CD8-positive, alpha-beta memory T cell (primary cell): ENCODE measurements at places on chromosomes 3 and 15.

- H3K4me1 ChIP-seq, result no peaks in the 10 kb centered on the region
- no peak overlapping the region for H3K27ac ChIP-seq
- DNase-seq, result no peak
- H3K36me3 ChIP-seq, result no peaks in the 10 kb centered on the region
Measured at GRCh38 chr15:75153087-75153486, 48.6 kb upstream of the C15orf39 start.

DNA sequence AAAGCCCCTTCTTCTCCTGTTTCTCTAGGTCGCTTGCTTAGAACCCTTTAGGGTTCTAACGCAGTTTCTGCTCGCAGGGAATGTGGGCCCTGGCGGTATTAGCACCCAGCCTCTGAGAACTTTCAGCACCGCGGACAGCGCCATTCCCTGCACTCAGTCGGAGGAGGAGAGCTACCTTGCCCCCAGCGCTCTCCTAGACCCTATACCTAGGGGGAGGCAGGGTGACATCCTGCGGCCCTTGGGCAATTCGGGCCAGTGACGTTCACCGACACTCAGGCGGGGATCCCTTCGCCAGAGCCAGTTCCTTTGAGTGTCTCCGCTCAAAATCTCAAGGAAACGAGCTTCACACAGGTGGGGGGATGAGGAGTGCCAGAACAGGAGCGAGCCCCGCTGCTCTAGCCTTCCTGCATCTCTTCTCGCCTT lies 1.3 kb downstream of the SLC7A14 start:
- H3K4me1 ChIP-seq, result no peaks in the 10 kb centered on the region
- peak; percentile 9 for DNase-seq
- no peaks in the 10 kb centered on the region for H3K36me3 ChIP-seq
- no peak overlapping the region for H3K4me3 ChIP-seq
- H3K27me3 ChIP-seq, result peaks cover 3% of the 10 kb centered on the region

- no peak for DNase-seq
- H3K4me1 ChIP-seq, result no peaks in the 10 kb centered on the region
- H3K27ac ChIP-seq, result no peak overlapping the region
Measured at GRCh38 chr15:79017953-79018352, 72.6 kb downstream of the RASGRF1 start.

DNA sequence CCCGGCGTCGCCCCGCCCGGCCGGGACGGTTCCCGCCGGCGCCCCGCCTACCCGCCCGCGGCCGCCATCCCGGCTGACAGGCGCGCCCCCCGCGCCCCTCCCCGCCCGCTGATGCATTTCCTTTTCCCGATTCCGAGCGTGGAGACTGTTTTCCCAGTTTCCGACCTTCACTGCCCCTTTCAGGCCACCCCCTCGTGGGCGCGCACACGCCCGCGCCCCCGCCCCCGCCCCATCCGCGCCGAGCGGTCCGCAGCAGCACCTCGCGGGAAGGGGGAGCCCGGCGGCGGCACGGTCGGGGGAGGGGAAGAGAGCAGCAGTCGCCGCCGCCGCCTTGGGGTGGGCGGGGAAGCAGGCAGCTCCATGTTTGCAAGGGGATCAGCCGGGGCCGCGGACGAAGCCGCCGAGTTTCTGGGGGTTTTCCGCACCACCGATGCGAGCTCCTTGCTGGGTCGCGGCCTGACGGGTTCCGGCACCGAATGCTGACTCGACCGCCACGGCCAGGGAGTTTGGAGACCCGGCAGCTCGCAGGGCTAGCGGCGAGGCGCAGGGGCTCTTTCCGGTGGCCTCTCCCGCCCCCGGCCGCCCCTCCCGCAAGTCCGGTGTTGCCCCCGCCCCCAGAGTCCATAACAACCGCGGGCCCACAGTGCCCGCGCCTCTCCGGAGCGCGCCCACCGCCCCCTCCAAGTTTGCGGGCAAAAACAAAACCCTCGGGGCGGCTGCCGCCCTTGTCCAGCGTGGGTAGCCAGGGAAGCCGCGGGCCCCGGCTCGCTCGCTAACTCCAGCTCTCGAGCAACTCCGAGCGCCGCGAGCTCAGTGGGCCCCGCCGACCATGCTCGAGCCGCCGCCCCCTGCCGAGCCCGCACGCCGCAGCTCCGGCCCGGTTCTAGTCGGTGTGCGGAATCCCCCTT lies 3.2 kb upstream of the SIN3A start:
- peaks cover 27% of the 10 kb centered on the region for H3K4me1 ChIP-seq
- H3K4me3 ChIP-seq, result peak overlapping the region; percentile 95

DNA sequence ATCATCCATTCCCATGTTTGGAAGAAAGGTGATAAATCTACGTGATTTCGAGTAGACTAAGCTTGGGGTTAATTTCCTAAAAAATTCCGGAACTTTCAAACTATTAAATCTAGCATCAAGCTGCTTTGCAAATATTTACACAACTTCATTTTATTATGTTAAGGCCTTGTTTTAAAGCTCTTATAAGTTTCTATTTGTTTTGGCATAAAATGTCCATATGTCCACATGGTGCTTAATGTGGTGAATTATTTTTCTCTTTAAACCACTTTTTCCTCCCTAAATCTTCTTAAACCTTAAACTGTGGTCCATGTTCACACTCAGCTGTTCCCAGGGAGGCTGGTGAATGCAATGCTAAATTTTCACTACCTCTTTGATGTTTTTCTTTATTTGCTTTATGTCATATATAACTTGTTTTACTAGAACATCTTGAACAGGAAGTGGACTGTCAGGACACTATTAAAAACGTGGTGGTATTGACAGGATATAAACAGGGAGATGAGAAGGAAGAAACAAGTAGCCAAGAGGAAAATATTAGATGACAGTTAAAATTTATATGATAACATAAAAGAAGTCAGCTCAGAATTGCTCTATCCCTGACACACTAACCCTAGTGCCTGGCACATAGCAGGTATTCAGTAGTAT lies 72.5 kb upstream of the AGTR1 start:
- DNase-seq, result no peak
- no peaks in the 10 kb centered on the region for H3K36me3 ChIP-seq
- no peaks in the 10 kb centered on the region for H3K4me1 ChIP-seq

- H3K27me3 ChIP-seq, result peaks cover 7% of the 10 kb centered on the region
- H3K36me3 ChIP-seq, result no peaks in the 10 kb centered on the region
- peaks cover 9% of the 10 kb centered on the region for H3K4me1 ChIP-seq
- H3K27ac ChIP-seq, result no peak overlapping the region
- no peak overlapping the region for H3K4me3 ChIP-seq
Measured at GRCh38 chr15:62858343-62858742, 184.2 kb upstream of the TPM1 start.

GRCh38 chr3:191641789-191642188 lies 180.8 kb downstream of the PYDC2 start:
- no peak for DNase-seq
- no peaks in the 10 kb centered on the region for H3K4me1 ChIP-seq
- no peak overlapping the region for H3K4me3 ChIP-seq
- no peak overlapping the region for H3K27ac ChIP-seq
- H3K27me3 ChIP-seq, result no peaks in the 10 kb centered on the region

DNA sequence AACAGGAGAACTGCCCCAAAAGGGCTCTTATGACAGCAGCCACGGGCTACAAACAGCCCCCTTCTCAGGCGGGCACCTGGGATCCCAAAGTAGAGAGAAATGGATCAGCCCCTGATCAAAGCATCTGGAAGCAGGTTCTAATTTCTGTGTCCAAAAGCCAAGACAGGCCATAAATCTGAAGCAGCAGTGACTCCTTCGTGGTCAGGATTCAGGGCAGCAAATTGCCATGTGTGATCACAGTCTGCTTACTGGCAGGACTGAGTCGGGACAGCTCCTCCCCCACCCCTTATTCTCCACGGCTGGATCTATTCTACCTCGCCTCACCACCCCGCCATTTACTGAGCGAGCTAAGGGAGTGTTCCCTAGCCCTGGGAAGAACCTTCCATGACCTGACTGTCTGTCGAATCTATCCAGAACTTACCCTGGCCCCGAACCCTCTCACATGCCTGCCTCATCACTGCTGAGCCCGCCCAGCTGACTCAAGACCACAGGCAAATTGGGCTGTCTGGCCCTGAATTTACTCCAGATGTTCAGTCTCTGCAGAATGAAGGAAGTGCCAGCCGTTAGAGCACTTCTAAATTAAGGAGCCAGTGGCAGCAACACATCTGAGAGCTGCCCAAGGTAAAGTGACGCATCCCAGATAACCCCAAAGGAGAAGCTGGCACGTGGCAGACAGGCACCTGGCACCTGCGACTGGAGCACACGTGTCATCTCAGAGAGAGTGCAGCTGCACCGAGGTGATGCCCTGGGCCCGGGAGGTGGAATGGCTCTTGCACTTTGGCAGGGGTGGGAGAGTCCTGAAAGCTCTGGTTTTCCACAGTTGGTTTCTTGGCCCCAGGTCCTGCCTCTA lies 1.3 kb downstream of the LRRC15 start:
- H3K4me1 ChIP-seq, result no peaks in the 10 kb centered on the region
- peak; percentile 25 for DNase-seq
- H3K27me3 ChIP-seq, result peaks cover 5% of the 10 kb centered on the region
- H3K4me3 ChIP-seq, result no peak overlapping the region
